Activated CD8-positive, alpha-beta T cell treated with anti-CD3 and anti-CD28 coated beads, Interleukin-2, amount 10 ng/mL, durations not matched to agents 7 days and 5 days (primary cell): ENCODE measurements at places on chromosomes 5 and 9. TPM values are rescaled to one million over a fixed set of nuclear protein-coding genes. Genes with fewer than 3 reads are reported as not detected.

MTX3 gene
- total RNA-seq: 11.7 TPM

GLIPR2 gene
- 73.0 TPM for total RNA-seq

RAB3C gene
- total RNA-seq: not detected

SLC4A9 gene
- total RNA-seq: 0.13 TPM

ABCA1 gene
- 0.03 TPM for total RNA-seq

FSTL4 gene
- not detected for total RNA-seq

PCDHA7 gene
- not detected for total RNA-seq

CARD9 gene
- total RNA-seq: 1.3 TPM

PCDHA9 gene
- total RNA-seq: not detected

NEUROG1 gene
- total RNA-seq: not detected

C5orf52 gene
- total RNA-seq: not detected

IFNA21 gene
- not detected for total RNA-seq

CDH6 gene
- not detected for total RNA-seq

COL15A1 gene
- 0.76 TPM for total RNA-seq

- DNase-seq: no peak
These were observed 13.8 kb downstream of the DMAC1 start for GRCh38 chr9:7785813-7786212.

GRCh38 chr9:90726215-90726614 is 75.4 kb upstream of the SYK start:
- no peak for DNase-seq

DNA sequence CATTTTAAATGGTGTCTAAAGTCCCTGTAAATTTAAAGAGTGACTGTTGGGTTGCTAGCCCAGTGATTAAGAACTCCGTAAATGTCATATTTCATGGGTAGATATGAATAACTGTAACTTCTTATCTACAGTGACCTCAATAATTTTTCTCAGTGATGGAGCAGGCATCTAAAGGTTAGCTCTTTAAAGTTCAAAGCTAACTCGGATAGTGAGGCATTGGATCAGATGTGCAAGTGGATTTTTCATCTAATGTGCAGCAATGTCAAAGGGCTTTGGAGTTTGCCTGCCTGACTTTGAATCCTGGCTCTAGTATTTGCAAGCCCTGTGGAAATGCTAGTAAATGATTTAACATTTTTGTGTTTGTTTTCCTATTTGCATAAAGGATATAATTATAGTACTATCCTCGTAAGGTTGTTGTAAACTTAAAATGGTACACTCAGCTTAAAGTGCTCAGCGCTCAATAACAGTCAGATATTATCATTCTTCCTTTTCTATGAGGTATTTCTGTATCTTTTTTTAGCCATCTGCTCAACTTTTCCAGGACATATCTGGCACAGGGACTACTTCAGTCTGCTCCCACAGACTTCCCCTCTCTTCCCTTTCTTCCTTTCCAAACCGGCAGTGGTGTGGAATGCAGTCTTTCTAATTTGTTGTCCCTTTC is 163.7 kb upstream of the ELL2 start:
- DNase-seq: no peak

DNA sequence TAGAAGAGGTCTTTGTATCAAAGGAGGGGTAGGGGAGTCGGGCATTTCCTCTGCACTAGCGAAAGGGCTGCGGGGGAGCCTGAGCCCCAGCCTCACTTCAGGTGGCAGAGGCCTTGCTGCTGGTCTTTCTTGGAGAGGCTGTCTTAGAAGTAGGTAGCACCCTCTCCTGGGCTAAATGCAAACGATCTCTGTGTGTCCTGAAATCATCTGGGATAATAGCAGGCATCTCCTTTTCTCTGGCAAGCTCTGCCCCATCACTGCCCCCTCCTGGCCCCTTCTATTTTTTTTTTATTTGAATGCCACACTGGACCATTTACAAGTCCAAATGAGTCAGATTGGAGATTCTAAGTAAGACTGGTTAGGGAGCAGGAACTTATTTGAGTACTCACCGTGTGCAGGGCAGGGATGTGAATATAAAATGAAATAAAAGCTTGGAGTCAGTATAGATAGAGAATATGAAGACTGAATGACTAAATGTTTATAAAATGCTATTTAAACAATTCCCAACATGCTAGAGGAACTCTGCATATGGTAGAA is 137.1 kb downstream of the FGF1 start:
- DNase-seq: peak; percentile 22

GRCh38 chr9:95441081-95441480 is 75.7 kb downstream of the PTCH1 start:
- DNase-seq: no peak

GRCh38 chr5:132376694-132377641 is 7.5 kb downstream of the SLC22A5 start:
- no peak for DNase-seq

- DNase-seq: no peak
These were observed 273.7 kb downstream of the CETN3 start for GRCh38 chr5:90135779-90136378.

GRCh38 chr9:107875571-107875980 is 386.0 kb upstream of the KLF4 start:
- no peak for DNase-seq

GRCh38 chr9:90641086-90641485 is 1.5 kb downstream of the DIRAS2 start:
- DNase-seq: no peak

DNA sequence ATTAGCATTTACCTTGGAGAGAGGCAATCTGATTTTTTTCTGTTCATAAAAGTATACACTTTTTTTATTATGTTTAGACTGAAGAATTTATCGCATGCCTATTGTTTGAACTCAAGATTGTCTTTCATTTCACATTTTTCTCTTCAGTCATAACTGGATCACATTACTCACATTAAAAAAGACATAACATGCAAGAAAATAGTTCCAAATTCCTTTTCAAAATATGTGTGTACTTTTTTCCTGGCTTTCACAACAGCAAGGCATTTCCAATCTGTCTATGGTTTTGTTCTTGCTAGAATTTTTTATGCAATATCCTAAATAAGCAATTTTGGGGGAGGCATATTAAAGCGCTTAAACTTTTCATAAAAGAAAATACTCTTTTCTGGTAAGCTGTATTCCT is 21.2 kb downstream of the FTMT start:
- DNase-seq: no peak

GRCh38 chr5:174376726-174377373 is 331.3 kb downstream of the NSG2 start:
- DNase-seq: no peak

DNA sequence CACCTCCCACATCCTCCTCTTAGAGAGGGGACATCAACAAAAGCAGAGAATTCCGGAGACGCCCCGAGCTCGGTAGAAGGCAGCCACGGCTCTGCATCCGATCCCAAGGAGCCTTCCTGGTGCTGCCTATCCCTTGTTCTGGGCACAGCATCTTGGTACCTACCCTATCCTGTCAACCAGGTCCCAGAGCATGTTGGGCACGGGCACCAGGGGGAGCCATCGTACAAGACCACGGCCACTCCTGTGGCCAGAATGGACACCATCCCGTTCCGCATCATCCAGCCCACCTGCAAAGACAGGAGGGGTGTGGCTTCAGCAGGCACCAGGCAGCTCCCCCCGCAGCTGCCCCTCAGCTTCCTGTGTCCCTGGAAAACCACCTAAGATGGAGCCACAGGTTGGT is 62.7 kb upstream of the ZNF354A start:
- DNase-seq: peak; percentile 22

GRCh38 chr5:3602785-3603502 is 7.3 kb downstream of the IRX1 start:
- no peak for DNase-seq

DNA sequence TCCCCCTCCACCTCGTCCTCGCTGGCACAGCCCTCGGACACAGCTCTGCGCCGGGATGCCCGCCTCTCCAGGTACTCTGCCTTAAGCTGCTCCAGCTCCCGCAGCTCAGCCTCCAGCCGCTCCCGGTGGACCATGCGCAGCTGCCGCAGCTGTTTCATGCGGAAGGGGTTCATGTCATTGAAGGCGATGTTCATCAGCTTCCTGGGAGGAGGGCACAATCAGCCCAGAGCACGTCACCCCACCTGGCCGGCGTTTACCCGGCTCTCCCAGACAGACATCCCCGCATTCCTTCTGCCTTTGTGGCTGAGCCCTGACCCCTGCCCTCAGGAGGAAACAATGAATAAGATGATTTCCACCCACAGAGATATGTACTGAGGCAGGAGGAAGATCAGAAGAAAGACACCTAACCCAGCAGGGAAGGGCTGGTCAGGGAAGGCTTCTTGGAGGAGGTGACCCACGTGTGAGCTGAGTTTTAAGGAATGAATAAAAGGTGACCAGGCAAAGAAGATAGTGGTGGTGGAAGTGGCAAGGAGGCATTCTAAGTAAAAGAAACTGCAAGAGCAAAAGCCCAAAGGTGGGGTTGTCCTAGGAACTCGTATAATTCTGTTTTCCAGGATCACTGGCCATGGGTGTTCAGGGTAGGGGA is 7.1 kb upstream of the CORO2A start:
- DNase-seq: no peak

GRCh38 chr9:90801973-90802322 is 329 bp downstream of the SYK start:
- no peak for DNase-seq

DNA sequence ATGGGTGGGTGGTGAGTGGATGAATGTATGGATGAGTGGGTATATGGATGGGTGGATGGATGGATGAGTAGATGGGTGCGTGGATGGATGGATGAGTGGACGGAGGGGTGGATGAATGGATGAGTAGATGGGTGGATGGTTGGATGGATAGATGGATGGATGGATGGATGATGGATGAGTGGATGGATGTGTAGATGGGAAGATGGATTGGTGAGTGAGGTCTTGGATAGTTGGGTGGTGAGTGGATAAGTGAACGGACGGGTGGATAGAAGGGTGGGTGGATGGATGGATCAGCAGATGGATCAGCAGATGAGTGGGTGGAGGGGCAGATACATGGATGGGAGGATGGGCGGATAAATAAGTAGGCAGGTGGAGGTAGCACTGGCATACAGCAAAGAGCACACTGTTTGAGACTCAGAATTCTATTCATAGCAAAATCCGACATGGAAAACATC is 163.5 kb downstream of the C9orf50 start:
- DNase-seq: no peak

DNA sequence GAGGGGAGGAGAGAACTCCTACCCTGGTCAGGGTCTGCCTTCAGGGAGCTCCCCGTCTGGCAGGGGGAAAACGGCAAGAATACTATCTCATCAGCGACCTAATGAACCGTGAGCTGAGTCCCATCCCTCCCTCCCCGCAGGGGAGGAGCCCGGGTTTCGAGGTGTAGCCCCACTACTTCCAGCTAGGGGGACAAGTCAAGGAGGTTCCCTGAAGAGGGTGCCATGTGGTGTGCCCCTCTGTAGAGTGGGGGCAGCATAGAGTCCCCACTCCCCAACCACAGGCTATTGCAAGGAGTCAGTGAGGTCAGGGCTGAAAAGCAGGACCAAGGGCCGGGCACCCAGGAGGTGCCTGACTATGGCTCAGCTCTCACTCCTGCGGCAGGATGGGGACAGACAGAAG is 50.9 kb upstream of the RXRA start:
- DNase-seq: no peak

- DNase-seq: no peak
These were observed 28.5 kb downstream of the KCNMB1 start for GRCh38 chr5:170360709-170361108.

DNA sequence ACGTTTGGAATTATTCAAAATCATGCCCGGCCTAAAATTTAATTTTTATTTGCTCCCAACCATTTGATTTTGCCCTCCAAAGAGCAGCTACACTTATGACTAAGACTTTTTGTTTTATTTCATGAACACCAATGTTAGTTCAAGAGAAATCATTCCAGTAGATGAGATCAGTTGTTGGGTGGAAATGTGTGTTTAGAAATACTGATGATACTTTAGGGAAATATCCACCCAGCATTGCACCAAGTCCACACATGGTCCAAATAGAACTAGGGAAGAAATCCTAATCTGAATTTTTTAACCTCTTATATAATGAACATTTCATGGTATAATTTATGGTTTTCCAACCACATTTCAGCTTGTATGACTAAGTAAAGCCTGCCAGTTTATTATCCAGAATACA is 28.3 kb upstream of the GOLPH3 start:
- DNase-seq: no peak

GRCh38 chr9:113506090-113506589 is 42.6 kb downstream of the RGS3 start:
- no peak for DNase-seq

DNA sequence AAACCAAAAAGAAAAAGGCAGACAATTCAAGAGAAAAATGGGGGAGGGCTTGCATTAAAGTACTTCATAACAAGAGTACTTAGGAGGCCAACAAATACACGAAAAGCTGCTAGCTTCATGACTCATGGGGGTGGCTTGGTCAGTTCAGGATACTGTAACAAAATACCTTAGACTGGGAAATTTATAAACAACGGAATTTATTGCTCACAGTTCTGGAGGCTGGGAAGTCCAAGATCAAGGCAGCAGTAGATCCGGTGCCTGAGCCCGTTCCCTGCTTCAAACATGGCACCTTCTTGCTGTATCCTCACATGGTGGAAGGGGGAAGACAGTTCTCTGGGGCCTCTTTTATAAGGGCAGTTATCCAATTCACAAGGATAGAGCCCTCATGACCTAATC is 111.4 kb downstream of the C9orf50 start:
- no peak for DNase-seq
